ENCODE measurements at places on chromosomes 1 and 21.

DNA sequence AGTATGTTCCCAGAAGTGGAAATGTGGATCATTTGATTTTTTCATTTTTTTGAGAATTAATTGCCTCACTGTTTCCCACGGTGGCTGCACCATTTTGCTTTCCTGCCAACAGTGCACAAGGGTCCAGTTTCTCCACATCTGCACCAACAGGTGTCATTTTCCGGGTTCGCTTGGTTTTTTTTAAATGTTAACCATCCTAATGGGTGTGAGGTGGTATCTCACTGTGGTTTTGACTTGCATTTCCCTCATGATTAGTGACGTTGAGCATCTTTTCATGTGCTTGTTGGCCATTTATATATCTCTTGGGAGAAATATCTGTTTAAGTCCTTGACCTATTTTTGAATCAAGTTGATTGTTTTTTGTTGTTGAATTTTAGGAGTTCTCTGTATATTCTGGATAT, 3.0 kb downstream of the COL6A2 start:
- DNase-seq: no peak

GRCh38 chr21:31957631-31958030, 84.8 kb downstream of the HUNK start:
- no peak for DNase-seq

DNA sequence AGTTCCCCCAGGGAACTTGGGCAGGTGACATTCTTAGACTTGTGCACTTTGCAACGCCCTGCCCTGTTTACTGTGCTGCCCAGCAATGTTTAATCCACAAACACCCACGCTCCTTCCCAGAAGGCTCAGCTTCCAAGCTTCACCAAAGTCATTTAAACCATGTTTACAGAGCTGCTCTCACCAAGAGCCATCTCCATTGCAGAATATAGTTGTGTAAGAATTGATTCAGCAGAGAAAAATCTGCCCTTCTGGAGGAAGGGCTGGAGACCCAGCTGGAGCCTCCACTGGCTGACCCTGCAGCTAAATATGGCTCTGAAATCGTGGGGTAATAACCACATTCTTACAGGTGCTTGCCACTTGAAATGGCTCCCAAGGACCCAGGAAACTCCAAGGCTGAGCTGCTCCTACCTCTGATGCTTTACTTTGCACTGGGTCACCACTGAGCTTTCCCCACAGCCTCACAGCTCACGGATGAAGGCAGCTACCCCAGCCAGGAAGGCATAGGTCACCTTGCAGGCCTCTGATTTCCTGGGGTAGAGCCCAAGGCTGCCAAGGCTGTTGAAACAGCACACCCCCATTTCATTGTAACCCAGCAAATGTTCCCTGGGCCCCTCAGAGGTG, 8.7 kb downstream of the CAPN2 start:
- no peak for DNase-seq

DNA sequence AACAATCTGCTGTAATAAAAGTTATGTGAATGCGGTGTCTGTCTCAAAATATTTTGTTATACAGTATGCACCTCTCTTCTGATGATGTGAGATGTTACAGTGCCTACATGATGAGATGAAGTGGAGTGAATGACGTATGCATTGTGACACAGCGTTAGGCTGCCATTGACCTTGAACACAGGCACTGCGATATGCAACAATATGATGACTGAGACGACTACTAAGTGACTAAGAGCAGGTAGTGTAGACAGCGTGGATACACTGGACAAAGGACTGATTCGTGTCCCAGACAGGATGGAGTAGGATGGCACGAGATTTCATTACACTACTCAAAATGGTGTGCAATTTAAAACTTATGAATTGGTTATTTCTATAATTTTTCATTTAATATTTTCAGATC, 8.4 kb downstream of the SGIP1 start:
- DNase-seq: no peak

DNA sequence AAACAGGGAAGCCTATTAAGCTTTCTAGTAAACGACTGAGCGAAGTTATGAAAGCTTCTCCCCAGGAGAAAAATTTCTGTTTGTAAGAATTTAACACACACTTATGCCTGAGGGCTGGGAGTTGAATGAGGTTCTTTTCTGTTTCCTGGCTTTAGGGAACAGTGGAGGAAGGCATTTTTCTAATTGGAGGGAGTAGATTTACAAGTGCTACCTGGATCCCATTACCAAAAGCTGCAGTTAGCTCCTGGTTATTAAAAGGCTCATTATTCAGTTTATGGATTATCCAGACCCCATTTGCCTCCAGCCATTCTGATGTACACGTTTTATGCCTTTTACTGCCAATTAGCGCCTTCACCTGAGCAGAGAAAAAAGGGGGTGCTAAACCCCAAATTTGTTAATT, 7.5 kb downstream of the ST6GALNAC3 start:
- DNase-seq: no peak

DNA sequence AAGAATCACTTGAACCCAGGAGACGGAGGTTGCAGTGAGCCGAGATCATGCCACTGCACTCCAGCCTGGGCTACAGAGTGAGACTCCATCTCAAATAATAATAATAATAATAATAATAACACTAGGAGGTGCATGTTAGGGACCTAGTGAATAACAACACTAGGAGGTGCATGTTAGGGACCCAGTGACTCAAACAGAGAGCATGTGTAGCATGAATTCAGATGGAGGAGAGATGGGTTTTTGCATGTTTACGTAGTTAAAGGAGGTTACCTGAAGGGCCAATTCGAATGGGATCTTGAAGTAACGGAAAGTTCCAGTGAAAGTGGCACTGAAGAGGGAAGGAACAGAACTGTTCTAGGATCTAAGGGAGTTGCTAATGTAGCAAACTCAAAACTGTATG, 7.1 kb upstream of the KCNK1 start:
- no peak for DNase-seq

DNA sequence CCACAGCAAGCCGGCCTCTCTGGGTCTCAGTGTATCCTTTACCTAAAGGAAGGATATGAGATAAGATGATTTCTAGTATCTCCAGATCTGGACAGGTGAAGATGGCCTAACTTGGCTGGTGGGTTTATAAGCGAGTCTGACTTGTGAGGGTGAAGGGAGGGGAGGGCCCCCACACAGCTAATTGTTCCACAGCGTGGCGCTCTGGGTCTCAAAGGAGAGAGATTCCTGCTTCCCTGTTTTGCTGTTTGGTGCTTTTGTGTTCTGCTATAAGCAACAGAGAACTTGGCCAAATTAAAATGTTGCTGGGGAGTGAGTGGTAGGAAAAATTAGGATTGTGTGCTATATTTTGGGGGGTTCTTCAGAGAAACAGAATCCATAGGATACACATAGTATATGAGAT, 28.9 kb upstream of the NLRP3 start:
- DNase-seq: no peak
